ENCODE measurements at places on chromosomes 11 and 22.

- DNase-seq: no peak
Measured at GRCh38 chr11:16036218-16036617, 320.1 kb downstream of the SOX6 start.

DNA sequence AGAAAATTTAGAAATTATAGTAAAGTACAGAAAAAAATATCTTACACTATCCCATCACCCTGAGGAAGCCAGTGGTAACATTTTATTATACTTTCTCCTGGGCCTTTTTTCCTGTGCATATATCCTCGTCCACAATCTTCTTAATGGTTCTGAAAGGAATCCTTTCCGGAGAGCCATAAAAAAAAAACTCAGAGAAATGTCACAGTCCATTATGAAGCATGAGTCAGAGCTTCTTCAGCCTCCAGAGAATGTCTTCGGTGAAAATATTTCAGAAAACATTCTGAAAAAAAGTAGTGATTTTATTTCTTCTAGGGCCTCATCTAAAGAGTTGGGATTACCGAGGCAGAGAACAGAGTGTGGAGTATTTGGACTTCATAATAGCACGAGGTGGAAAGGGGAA, 163.4 kb downstream of the INSC start:
- no peak for DNase-seq

DNA sequence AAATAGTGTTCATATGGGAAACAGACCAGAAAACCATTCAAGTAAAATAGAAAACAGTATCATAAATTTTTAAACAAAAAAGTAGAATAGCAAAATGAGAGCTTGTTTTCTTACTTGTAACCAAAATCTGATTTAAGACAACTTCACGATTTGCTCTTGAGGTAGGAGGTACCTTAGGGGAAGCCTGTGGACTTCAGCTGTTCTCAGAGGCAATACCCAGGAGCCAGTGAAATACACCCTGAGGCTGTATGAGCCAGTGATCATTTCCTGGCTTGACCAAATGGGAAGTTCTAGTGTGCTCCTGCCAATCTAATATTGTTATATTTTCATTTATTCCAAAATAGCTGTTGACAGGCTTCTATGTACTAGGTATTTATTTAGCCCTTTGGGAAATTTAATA, 104.8 kb downstream of the ARHGAP42 start:
- no peak for DNase-seq

GRCh38 chr11:71154261-71154805, 98.0 kb downstream of the SHANK2 start:
- no peak for DNase-seq

DNA sequence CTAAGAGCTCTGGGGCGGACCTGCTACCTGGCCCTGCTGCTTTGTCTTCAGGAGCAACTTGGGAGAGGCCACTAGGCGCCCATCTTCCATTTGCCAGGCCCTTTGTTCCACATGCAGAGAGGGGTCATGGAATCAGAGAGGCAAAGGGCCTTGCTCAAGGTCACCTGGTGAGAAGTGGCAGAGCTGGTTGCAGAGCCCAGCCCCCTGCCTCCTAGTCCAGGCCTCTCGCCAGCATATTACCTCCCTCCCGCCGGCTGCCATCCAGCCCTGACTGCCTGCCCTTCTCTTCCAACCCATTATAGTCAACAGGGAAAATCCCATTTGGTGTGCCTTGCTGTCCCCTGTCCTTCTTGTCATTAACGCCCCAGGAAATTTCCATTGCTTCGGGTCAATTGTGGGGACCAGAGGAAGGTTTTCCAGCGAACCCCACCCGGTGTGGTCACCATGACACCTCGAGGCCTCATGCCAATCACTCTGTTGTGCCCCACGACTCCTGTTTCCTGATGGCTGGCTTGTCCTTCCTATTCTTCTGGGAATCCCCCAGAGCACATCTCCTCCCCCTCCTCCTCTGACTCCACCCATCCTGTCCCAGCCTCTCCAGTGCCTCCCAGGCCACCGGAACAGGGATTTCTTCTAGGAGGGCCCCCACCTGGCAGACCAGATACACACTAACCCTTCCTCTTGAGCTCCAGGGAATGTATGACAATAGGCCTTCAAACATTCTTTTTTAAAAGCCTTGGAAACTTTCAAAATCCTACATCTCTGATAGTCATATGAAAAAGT, 77.0 kb downstream of the NECTIN1 start:
- no peak for DNase-seq
